SIG-M5 (cell line): ENCODE measurements at places on chromosomes 13 and 19.

- DNase-seq: no peak
Measured at GRCh38 chr19:46713781-46714443, 3.0 kb downstream of the PRKD2 start.

DNA sequence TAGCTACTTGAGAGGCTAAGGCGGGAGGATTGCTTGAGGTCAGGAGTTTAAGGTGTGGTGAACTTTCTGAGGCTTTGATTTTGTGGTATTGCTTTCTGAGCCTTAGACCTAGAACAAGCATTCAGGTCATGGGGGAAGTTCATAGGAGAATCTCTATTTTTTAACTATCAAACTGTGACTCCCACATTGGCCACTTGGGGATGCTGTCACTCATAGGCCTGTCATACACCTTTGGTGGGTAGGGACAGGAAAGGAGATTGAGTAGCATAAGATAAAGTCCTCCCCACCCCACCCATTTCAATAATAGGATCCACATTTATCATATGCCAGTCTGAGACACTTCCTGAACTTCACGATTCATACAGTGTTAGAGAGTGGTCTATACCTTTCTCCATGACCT lies 41.9 kb upstream of the PSG2 start:
- no peak for DNase-seq

DNA sequence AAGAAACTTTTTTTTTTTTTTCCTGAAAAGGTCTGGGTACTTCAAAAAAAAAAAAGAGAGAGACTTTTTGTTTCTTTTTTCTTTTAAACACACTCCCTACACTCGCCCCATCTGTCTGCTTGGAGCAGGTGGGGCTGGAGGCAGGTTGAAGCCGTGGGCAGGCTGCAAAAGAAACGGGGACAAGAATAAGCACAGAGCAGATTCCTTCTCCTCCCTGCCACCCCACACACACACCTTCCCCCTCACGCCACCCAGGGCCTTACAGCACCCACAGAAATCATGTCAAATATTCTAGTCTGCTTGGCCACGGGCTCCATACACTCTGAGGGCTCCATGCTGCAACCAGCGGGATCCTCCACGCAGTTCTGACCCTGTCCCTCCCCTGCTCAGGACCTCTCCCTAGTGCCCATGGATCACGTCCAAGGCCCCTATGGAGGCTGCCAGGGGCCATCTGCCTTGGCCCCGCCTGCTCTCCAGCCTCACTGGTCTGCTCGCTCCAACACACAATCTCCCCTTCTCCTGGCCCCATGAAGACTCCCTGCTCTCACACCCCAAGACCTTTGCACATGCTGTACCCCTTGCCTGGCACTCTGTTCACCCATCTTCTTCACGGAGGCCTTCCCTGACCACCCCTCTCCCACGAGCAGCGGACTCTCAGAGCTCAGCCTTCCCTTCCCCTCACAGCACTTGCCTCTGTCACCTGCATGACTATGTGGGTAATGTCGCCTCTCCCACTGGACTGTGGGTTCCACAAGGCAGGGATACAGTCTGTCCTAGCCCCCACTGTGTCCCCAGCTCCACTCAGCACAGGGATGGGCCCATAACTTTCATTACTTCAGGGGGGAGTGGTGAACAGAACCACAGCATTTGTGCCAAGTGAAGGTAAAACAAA lies 11.4 kb downstream of the AKT2 start:
- DNase-seq: no peak

DNA sequence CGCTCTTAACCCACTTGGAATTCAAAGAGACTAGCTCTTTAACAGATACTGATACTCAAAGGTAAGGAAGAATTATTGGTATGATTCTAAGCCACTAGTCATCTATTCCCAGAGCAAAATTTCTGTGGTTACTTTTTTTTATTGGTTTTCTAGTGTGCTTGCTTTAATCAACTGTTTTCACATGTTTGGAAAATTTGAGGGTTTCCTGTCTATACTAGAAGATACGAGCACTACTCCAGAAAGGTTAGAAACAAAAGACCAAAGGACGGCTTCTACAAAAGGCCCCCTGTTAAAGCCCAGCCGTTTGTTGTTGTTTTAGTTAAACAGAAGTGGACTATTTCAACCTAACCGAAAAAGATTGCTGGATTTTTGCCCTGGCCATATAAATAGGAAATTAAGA lies 18.5 kb upstream of the LPAR6 start:
- DNase-seq: no peak

- DNase-seq: no peak
Measured at GRCh38 chr13:33263976-33264619, 21.5 kb downstream of the STARD13 start.

GRCh38 chr13:71242201-71242600 lies 624.8 kb downstream of the DACH1 start:
- no peak for DNase-seq

DNA sequence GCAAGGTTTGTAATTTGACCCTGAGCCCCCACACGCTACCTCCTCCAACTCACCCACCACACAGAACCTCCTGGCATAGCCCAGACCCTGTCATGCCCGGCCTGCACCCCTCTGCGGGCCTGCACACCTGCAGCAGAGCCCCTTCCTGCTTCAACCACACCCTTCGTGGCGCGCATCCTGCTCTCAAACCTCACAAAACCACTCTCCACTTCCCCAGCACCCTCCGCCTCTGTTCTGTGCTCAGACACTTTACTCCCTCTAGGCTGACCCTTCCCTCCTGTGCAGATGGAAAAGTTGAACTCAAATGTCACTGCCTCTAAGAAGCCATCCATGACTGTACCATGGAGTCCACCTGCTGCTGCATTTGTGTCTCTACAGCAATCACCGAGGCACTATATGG lies 28.5 kb downstream of the FAAP24 start:
- no peak for DNase-seq

DNA sequence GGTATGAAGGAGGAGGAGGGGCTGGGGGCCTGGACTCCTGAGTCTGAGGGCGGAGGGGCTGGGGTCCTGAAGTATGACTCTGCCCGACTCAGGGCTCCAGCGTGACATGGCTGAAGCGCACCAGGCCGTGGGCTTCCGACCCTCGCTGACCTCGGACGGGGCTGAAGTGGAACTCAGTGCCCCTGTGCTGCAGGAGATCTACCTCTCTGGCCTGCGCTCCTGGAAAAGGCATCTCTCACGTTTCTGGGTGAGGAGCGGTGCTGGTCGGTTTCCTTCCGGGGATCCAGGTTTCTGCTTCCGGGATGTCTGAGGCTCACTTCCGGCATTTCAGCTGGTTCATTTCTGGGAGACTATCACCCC lies 1.2 kb downstream of the CPT1C start:
- no peak for DNase-seq

DNA sequence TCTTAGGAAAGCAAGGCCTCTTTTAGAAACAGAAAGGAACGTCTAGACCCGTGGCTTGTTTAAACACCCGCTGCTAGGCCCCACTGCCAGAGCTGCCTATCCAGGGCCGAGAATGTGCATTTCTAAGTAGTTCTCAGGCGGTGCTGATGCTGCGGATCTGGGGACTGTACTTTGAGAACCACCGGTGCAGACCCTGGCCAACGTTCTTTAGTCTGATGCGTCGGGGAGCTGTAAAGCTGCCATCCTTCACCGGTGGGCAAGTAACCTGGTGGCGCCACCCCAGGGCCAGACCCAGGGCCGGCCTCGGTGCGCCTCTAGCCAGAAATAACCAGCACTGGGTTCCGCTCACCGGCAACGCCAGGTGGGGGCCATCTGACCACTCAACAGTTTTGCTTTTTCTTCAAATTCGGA lies 47.1 kb downstream of the TGDS start:
- no peak for DNase-seq

DNA sequence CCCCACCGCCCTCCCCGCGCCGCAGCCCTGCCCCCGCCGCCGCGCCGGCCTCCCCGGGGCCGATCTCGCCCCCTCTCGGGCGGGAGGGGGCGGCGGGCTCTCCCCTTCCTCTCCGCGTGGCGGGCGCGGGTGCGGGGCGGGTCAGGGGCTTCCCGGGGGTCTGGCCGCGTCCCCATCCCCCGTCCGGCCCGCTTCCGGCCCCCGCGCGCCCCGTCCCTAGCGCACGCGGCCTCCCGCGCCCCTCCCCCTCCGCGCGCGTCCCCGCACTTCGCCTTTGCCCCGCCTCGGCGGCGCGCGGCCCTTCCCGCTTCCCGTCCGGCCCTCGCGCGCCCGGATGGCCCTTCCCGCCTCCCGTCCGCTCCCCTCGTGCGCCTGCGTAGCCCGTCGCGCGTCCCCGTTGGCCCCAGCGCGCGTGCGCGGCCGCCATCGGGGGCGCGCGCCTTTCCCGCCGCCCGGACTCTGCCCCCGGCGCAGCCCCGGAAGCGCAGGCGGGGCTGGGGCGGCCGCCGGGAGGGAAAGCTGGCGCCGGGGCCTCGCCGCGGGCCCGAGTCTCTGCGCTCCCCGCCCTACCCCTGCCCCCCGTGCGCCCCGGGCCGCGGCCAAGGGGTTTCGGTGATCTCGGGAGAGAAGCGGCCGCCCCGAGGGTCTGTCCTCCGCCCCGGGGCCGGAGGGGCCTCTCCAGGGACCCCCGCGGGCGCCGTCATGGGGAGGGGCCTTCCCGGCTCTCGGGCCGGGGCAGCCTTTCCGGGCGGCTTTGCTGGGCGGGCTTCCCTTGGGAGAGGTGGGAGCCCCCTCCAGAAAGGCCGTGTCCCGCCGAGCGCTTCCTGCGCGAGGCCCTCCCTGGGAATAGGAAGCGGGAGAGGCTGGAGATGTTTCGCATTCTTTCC lies 519 bp downstream of the PTBP1 start:
- DNase-seq: no peak

GRCh38 chr13:75947448-75947847 lies 311.3 kb downstream of the LMO7 start:
- DNase-seq: no peak

DNA sequence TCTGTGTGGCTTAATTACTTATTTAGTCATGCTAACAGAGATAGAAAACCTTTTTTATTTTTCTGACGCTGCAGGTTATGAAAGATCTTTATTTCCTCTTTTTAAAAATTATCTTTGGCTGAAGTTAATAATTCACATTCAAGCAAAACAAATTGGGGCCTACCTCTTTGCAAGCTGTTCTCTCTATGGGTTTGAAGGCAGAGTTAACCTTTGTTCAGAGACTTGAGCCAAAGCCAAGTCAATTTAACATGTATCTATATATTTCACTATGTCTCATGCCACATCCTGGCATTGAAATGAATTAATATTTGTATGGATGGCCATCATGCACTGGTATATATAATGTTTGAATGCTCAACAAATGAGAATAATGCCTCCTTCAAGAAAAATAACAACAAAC lies 677.3 kb upstream of the GPC6 start:
- DNase-seq: no peak

GRCh38 chr19:56491399-56491798 lies 14.3 kb upstream of the ZNF667 start:
- no peak for DNase-seq

- no peak for DNase-seq
Measured at GRCh38 chr19:50167314-50167721, 4.2 kb upstream of the IZUMO2 start.

- DNase-seq: no peak
Measured at GRCh38 chr13:21671620-21672286, 880 bp downstream of the FGF9 start.

DNA sequence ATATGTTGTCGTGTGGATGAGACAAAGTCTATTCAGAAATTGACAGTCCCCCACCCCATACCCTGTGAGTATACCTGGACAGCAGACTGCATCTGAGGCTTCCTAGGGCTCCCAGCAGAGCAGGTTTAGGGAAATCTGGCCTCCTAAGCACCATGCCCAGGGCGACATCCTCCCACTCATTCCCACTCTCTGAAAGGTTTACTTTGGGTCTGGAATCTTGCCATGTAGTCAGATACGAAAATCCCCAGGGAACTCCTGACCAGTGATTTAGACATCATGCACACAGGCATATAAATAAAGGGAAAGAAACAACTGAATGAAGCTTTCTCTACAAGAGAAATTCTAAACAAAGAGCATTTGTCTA lies 717 bp upstream of the NALCN start:
- DNase-seq: no peak

DNA sequence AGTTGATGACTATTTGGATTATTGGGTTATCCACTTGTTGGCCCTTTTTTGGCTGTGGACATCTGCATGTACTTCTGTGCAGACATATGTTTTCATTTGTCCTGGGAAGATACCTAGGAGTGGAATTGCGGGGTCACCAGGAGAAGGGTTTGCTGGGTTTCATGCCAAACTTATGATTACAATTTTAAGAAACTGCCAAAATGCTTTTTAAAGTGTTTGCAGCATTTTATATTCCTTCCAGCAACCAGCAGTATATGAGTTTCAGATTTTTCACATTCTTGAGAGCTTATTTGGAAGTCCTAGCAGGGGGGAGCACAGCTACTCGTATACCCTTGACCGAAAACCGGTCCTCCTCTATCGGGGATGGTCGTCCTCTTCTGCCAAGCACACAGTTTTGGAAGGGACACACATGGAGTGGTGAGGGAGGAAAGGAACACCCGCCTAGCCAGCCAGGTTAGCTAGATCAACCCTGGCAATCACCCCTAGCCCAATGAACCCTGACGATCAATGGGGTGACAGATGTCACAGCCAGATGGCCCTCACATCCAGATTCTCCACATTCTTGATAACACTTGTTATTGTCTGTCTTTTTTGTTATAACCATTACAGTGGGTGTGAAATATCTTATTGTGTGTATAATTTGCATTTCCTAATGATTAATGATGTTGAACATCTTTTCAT lies 26.7 kb upstream of the RNF113B start:
- DNase-seq: no peak

GRCh38 chr13:24503379-24503696 lies 9.2 kb downstream of the PARP4 start:
- no peak for DNase-seq

DNA sequence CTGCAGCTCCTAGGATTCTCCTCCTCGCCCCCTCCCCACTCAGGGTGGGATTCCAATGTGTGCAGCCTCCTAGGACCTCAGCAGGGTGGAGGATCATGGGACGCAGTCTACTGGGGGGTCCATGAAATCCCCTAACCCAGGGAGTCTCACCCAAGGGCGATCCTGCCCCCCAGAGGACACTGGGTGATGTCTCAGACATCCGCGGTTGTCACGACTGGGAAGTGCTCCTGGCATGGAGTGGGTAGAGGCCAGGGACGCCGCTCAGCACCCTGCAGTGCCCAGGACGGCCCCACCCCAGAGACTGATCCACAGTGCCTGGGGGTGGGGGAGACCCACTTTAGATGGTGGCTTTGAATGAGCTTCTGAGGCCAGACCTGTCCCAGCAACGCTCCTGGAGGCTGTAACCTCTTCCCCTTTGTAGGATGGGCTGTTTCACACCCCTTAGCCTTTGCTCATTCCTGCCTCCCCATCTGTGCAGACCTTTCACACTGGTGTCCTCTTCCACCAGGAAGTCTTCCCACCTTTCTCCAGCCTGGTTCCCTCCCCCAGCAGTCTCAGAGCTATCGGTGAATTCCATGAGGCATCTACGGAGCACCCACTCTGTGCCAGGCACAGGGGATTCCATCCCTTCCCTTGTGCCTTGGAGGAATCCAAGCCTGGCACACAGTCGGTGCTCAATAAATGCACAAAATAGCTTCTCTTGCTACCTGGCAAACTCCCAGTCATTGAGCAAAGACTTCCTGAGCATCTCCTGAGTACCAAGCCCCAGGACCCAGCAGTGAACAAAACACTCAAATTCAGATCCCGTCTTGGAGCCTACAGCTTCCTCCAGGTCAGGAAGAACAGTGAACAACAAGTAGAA lies 10.5 kb downstream of the SMIM24 start:
- no peak for DNase-seq

- no peak for DNase-seq
Measured at GRCh38 chr19:6276447-6276846, 3.3 kb downstream of the MLLT1 start.

- DNase-seq: no peak
Measured at GRCh38 chr13:62598708-62599107, 1183.1 kb upstream of the PCDH20 start.
